ENCODE measurements at places on chromosomes 6 and 20.

- no peak for DNase-seq
Observed at GRCh38 chr6:89464295-89464694, 31.3 kb downstream of the ANKRD6 start.

- DNase-seq = no peak
Observed at GRCh38 chr6:40806256-40806864, 219.2 kb upstream of the LRFN2 start.

DNA sequence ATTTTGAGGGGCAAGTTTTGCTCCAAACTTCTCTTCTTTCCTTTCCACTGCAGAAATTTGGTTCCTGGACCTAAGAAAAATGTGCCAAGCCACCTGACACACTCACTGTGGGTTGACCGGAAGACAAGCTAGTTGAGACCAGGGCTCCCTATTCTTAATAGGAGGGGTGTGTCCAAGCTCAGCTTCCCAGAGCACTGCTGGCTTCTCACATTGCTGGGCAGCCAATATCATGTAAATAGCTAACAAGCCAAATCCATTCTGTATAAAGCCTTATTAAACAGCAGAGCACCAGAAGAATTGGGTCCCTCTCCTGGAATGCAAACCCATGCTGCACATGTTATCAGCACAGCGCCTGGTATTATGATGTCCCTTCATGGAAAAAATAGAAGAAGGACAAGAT, 17.0 kb upstream of the SAMD3 start:
- DNase-seq = no peak

DNA sequence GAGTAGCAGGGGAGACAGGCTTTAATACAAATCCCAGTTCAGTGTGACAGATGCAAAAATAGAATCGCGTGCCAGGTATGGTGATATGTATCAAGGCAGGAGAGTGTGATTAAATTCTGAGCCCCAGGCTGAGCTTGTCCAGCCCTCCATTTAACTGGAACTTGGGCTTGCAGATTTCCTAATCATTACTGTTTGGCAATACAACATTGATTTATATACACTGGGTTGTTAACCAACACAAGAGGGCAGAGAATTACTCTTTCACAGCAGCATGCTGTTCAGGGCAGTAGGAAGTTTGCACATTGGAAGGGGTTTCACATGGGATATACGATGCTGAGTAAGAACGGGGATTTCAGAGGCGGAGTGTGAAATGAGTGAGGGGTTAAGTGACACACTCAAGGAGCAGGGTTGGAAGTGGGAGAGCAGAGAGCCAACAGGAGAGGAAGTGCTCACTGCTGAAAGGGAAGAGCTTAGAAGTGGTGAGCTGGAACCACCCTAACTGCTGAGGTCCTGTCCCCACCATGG, 70.8 kb upstream of the ATXN1 start:
- DNase-seq = no peak

GRCh38 chr20:56626367-56627121, 2.6 kb upstream of the TFAP2C start:
- DNase-seq = peak; percentile 34
